A549 treated with CORT108297 at 1 μM for 4 hours (cell line): ENCODE measurements at places on chromosomes 4 and X. TPM values are rescaled to one million over a fixed set of nuclear protein-coding genes. Genes with fewer than 3 reads are reported as not detected.

The CACNA1F gene
- total RNA-seq = not detected in 5 replicates

The FAM114A1 gene
- total RNA-seq = 21.9 to 46.3 TPM (median 33.2 TPM) in 5 replicates

The FAM184B gene
- 0.01 to 0.06 TPM (median 0.05 TPM) in 5 replicates for total RNA-seq

The GALNT7 gene
- 21.6 to 31.1 TPM (median 26.7 TPM) in 5 replicates for total RNA-seq

The NMU gene
- 0.43 to 1.1 TPM (median 0.53 TPM) in 5 replicates for total RNA-seq

The KLHL5 gene
- total RNA-seq = 41.8 to 66.9 TPM (median 54.5 TPM) in 5 replicates

The ITIH6 gene
- total RNA-seq = 0.01 to 0.02 TPM in 2 of 5 replicates, not detected in the others

The MAPK10 gene
- 0.22 to 0.71 TPM (median 0.43 TPM) in 5 replicates for total RNA-seq

The NXF2 gene
- total RNA-seq = not detected in 5 replicates

The ERAS gene
- total RNA-seq = 0.09 to 0.18 TPM (median 0.12 TPM) in 4 of 5 replicates, not detected in the other
